ENCODE measurements at places on chromosomes 4 and X. TPM values are rescaled to one million over a fixed set of nuclear protein-coding genes. Genes with fewer than 3 reads are reported as not detected.

- no peak for DNase-seq
Measured at GRCh38 chr4:89836031-89836745, 773 bp downstream of the SNCA start.

CDKL2 gene
- total RNA-seq = 3.9 TPM

CXorf49 gene
- total RNA-seq = 80.7 TPM

- DNase-seq = no peak
Measured at GRCh38 chrX:143634663-143635455, 1.0 kb downstream of the SLITRK4 start.

GLOD5 gene
- not detected for total RNA-seq

- no peak for DNase-seq
Measured at GRCh38 chr4:53716471-53717063, 125.3 kb upstream of the LNX1 start.

- no peak for DNase-seq
Measured at GRCh38 chrX:113551919-113552318, 711.3 kb upstream of the AMOT start.

DNA sequence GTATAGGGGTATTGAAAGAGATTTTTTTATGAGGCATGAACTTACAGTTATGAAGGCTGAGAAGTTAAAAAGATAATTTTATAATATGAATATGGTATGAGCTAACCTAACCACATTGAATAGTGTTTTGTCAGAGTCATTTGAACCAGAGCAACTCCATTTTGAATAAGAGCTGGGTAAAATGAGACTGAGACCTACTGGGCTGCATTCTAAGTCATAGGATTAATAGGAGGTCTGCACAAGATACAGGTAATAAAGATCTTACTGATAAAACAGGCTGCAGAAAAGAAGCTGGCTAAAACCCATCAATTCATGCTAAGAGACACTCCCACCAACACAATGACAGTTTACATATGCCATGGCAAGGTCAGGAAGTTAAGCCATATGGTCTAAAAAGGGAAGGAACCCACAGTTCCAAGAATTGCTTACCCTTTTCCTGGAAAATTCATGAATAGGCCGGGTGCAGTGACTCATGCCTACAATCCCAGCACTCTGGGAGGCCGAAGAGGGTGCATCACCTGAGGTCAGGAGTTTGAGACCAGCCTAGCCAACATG, 209.2 kb downstream of the TECRL start:
- no peak for DNase-seq

DNA sequence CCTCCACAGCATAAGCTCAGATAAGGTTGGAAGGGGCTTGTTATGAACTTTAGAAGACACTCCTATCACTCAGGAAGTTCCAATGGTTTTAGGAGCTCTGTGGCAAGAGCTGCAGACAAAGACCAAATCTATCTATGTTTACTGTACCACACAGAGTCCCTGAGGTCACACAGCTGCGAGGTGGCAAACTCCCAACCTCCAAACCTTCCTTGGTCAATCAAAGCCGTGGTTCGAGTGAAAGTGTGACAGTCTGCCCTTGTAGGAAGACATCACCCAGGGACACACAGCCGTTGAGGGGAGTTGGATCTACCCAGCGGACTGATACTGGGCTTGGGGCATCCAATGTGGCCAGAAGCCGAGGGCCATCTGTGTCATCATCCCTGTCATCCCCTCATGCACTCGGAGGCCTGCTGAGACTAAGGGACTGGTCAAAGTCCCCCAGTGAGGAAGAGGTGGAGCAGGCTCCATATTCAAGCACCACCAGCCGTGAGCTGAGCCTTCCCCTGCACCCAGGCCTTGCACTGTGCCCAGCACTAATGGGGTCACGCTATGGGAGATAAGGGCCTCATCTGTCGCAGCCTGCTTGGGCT, 26.8 kb downstream of the MAN2B2 start:
- no peak for DNase-seq

DNA sequence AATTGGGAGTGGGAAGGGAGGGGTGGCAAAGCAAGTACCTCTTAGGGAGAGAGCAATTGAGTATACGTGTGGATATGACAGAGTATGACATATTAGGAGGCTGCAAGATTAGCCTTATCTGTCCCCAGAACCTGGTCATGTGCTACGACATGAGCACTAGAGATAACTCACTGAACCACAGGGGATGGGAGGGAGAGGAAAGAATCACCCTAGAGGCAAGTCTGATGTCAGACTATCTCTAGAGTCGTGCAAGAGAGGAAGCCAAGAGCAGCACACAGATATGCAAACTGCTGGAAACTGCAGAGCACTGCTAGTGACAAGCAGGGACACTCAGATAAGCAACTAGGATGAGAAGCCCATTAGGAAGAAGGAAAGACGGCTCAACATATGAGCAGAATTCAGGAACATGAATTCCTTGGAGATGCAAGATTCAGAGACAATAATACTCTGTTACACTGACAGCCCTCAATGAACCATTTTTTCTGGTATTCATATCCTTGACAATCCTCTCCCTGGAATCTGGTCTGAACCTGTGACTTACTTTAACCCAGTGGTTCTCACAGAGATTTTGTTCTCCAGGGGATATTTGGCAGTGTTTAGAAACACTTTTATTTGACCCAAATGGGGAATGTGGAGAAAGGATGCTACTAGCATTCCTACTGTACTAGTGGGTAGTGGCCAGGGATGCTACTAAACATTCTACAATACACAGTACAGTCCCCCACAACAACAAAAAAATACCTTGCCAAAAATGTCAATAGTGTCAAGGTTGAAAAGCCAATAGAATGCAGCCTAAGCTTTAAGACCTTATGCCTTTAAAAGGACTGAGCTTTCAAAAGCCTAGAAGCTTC, 84.0 kb upstream of the BMP2K start:
- no peak for DNase-seq

GRCh38 chr4:123423819-123424218, 27.2 kb downstream of the SPRY1 start:
- DNase-seq = no peak

DNA sequence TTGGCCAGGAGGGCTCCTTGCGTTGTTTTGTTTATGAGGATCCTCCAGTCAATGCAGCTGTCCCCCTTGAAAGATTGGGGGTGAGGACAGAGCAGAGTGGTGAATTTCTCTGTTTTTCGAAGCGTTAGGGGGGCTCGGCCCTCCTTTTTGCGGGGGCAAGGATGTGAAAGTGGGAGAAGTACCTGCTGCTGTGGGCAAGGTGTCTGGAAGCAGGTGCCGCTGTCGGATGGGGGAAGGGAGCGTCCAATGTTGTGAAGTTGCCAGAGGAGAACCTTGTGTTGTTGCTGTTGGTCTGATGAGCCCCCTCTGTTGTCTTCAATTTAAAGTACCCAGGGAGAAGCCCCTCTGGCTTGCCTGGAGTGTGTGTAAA, 613 bp downstream of the GLRB start:
- DNase-seq = no peak

- DNase-seq = no peak
Measured at GRCh38 chr4:36609661-36610060, 328.2 kb downstream of the DTHD1 start.

DNA sequence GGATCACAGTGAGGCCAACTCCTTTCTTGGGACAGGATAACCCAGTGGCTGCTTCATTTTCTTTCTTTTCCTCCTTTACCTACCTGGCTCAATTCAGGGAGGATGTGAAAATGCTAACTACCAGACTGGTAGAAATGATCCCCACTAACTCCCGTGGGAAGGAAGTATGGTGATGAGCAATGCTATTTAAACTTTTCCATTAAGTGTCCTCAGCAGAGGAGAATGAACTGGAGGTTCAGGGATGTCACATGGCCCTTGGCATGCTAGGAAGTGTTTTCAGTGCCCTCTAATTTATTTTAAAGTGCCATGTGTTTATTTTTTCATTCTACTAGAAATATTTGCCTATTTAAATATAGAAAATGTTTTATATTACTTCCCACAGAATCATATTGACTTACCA, 363.9 kb downstream of the PPP3CA start:
- DNase-seq = no peak

DNA sequence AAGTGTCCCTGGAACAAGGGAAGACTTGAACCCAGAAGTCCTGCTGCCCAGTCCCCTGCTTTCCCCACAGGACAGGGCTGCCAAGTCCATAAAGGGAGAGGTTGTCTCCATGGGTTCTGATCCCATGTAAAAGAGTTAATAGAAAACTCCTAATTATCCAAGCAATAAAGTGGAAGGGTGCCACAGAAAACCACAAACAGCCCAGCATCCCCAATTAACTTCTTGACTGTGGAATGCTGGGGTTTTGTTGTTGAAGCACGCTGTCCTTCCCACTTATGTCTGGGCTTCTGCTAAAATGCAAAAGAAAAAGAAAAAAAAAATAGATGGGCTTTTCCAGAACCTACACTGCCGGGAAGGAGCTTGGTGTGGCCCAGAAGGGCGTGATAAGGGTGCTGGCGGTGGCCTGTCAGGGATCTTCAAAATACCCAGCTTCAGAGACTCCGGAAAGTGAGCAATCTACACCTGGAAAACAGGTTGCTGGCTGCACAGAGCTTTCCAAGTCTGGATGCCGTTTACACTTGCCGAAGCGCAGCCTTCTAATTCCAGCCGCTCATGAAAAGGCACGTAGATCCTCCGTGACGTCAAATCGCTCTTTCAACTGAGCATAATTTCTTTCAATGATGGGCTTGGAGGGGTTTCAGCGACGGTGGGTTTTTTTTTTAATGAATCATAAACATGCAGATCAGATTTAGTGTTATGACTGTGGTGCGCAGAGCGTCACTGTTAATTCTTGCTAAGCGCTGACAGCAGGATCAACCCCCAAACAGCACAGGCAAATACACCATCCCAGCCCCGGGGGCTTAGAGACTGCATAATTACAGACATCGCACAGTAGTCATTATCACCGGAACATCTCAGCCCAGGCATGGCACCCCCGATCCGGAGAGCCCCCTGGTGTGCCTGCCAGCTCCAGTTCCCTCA, 197.6 kb downstream of the BCOR start:
- no peak for DNase-seq

GAGE12J gene
- total RNA-seq = not detected

- DNase-seq = no peak
Measured at GRCh38 chrX:129661369-129661768, 6.6 kb upstream of the APLN start.

ZCCHC18 gene
- 1.5 TPM for total RNA-seq

MAGEB1 gene
- total RNA-seq = not detected

GRCh38 chrX:57930051-57930450, 19.8 kb upstream of the ZXDA start:
- DNase-seq = no peak

- DNase-seq = no peak
Measured at GRCh38 chr4:165921546-165921945, 48.5 kb downstream of the TLL1 start.

REST gene
- total RNA-seq = 40.7 TPM

USO1 gene
- total RNA-seq = 62.4 TPM

GRCh38 chrX:2693113-2694002, 2.3 kb downstream of the CD99 start:
- no peak for DNase-seq

- no peak for DNase-seq
Measured at GRCh38 chr4:20490734-20491133, 209.5 kb upstream of the PACRGL start.

Measured in kidney epithelial cell (primary cell).